WTC11 (cell line): ENCODE measurements at places on chromosomes 5 and 9.

GRCh38 chr9:134880484-134881312, at the start of gene FCN2:
TSS of gene FCN2 (plus strand) at chr9:134880810. CDS start at chr9:134880822, 12 bp downstream.
- no peak for DNase-seq

GRCh38 chr5:177312649-177313181, 1.0 kb upstream of the MXD3 start:
- DNase-seq = peak; percentile 55

DNA sequence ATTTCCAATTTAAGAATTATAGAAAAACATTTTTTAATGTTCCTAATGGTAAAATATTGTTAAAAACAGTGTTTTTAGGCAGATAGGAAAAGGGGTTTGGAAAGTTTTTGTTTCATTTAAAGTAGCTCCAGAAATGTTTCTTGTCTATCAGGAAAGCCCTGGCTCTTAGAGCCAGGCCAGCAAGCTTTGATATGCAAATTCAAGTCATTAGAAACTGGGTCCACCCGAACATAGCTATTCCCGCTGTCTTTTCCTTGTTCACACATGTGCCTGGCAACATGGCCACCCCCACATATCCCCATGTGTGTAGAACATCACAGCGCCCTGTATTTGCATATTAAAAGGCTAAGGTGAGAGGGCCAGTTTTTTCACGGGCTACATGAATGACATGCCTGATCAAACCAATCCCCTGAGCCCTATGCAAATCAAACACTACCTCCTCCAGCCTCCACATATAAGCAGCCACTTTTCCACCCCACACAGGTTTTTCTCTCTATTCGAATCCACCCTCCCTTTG, 925.3 kb upstream of the CDH10 start:
- DNase-seq = no peak

GRCh38 chr5:170353011-170353761, 36.0 kb downstream of the KCNMB1 start:
- peak; percentile 59 for DNase-seq

DNA sequence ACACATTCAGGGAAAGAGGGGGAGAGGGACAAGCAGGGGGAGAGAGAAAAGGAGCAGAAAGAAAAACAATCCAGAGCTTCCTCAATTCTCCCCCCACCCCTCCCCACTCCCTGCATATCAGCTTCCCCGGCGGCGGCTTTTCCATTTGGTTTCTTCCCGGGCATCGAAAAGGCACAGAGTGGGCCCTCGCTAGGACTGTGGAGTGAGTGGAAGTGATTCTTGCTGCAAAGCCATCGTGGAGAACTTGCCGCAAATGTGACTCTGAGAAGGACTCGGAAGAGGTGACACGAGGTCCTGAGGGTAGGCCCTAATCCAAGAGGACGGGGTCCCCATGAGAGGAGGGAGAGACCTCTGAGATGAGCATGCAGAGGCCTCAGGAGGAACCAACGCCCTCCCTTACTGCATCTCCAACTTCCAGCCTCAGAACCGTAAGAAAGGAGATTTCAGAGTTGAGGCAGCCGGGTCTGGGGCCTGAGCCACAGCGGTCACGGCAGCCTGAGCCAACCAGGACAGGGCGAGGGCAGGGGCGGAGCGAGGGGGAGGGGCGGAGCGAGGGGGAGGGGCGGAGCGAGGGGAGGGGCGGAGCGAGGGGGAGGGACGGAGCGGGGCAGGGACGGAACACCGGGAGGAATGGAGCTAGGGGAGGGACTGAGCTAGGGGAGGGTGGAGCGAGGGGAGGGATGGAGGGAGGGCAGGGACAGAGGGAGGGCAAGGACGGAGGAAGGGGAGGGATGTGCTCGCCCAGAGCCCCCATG, 21.2 kb upstream of the SARDH start:
- DNase-seq = peak; percentile 48

- DNase-seq = no peak
These were observed 438.1 kb downstream of the MAT2B start for GRCh38 chr5:163943546-163943945.

DNA sequence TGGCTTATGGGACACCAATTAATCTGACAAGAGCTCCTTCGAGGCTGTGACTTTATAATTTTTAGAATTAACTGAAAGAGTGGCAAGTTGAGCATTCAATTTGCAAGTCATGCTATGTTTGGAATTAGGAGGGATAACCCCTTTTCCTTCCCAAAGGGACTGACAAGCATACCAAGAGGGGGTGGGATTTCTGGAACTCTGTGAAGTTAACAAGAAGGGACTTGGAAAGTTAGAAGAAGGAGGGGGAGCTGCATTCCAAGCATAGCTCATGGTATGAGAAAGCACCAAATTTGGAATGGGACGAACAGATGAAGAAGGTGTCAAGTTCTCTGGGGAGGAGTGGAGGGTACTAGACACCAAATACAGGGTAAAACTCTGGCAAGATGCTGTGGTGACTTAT, 8.9 kb upstream of the PALM2AKAP2 start:
- DNase-seq = peak; percentile 11

GRCh38 chr5:83022334-83022733, 54.9 kb downstream of the TMEM167A start:
- no peak for DNase-seq

GRCh38 chr5:141402553-141403243, at the start of gene PCDHGA9:
TSS of gene PCDHGA9 (plus strand) at chr5:141402778. CDS start at chr5:141402953, 175 bp downstream.
- no peak for DNase-seq
